ENCODE measurements at places on chromosomes 3 and 15.

- DNase-seq: no peak
Measured at GRCh38 chr3:12194209-12194608, 35.5 kb upstream of the TIMP4 start.

- DNase-seq: no peak
Measured at GRCh38 chr3:186519021-186519658, 25.0 kb downstream of the CRYGS start.

DNA sequence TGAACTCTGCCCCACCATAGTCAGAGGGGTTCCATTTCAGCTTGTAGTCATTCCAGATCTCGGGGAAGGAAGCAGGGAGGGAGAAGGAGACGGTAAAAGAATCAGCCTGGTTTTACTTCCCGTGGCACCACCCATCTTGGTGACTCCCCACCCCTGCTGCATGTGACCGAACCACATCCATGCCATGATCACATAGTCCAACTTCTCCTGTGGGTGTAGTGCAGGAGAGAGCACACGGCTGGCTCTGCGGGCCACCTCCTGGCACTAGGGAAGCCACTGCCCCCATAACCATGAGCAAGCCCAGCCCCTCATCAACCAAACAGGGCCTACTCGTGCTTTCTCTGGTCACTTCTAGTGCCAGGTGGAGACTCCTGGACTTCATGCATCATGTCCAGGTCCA, 3.7 kb downstream of the CHRNA3 start:
- DNase-seq: no peak

DNA sequence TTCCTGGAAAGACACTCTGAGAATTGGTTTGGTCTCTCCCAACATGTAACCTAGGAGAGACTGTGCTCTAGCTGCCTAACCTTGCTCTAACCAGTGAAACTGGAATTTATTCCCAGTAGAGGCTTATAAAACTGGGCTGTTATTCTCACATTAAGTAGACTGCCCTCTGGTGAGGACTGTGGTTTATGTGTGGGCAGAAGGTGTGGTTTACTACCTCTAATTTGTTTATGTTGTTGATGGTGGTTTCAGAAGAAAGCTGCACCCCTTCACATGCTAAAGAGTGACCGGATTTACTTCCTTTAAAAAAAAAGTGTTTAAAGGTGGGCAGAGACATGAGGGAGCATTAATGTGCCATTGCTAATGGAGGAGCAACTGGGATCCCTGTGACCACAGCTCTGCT, 273.2 kb downstream of the MECOM start:
- no peak for DNase-seq

DNA sequence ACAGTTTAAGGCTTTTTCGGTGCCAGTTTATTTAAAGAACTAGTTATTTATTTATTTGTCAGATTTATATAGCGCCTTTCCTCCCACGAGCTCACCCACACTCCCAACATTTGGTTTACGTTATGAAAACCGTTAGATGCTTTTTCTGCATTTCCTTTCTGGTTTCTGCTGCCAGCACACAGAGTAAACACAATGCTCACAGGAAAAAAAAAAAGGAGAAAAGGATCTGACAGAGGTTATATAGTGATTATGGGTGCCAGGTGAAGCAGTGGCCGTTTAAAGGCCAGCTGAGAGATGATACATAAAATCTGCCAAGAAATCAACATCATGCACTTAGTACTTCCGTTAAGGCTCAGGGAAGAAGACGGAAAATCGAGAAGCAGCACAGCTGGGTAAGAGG, 37.9 kb downstream of the ETV5 start:
- DNase-seq: no peak

GRCh38 chr3:149936812-149937230, 33.9 kb downstream of the PFN2 start:
- peak; percentile 52 for DNase-seq

- no peak for DNase-seq
Measured at GRCh38 chr3:109175411-109175810, 38.9 kb downstream of the C3orf85 start.

- no peak for DNase-seq
Measured at GRCh38 chr3:24181256-24181655, 236.2 kb downstream of the NR1D2 start.

DNA sequence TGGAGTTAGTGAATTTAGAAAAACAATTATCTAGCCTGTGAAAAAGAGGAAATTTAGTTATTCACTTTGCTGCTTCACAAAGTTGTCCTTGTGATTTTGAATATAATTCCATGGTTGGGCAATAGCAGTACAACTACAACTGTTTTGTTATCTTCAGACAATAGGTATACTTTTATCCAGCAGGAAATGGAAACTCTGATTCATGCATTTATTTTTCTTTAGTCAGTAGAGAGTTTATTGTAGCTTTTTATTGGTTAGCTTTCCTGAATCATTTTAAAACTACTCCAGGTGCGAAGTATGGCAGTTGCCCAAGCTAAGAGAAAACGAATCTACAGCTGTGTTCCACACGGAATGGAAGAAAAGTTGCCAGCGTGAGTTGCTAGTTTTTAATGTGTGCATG, 80.3 kb downstream of the TM4SF4 start:
- DNase-seq: no peak

GRCh38 chr3:157442729-157443128, 6.1 kb downstream of the PTX3 start:
- no peak for DNase-seq

DNA sequence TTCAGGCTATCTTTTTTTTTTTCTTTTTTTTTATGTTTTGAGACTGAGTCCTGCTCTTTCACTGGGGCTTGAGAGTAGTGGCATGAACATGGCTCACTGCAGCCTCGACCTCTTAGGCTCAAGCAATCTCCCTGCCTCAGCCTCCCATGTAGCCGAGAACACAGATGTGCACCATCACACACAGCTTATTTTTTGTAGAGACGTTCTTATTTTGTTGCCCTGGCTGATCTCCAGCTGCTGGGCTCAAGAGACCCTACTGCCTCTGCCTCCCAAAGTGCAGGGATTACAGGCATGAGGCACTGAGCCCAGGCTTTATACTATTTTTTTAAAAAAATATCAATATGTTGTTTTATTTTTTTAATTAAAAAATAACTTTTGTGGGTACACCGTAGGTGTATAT, 467.3 kb downstream of the CADM2 start:
- no peak for DNase-seq

GRCh38 chr15:92524161-92524560, 130.5 kb downstream of the ST8SIA2 start:
- DNase-seq: no peak
